Right ventricle myocardium inferior (tissue), 1 donor: ENCODE measurements at places on chromosomes 16 and 17. TPM values are rescaled to one million over a fixed set of nuclear protein-coding genes. Genes with fewer than 3 reads are reported as not detected.

The TBC1D28 gene
- total RNA-seq: not detected

DNA sequence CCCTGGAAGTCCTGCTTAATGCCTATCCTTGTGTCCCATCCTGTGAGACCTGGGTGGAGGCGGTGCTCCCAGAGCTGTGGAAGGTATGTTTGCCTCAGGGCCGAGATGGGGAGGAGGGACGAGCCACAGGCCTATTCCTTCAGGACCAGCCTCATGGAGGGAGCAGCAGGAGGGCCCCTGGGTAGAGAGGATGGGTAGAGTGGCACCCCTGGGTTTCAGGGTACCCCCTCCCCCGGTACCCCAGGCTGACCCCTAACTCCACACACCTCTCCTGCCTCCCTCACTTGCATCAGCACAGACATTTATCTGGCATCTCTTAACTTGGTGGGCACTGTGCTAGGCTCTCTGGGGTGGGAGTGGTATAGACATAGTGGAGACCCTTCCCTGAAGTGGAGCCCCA lies 7.1 kb downstream of the ASB16 start:
- no peak for DNase-seq

DNA sequence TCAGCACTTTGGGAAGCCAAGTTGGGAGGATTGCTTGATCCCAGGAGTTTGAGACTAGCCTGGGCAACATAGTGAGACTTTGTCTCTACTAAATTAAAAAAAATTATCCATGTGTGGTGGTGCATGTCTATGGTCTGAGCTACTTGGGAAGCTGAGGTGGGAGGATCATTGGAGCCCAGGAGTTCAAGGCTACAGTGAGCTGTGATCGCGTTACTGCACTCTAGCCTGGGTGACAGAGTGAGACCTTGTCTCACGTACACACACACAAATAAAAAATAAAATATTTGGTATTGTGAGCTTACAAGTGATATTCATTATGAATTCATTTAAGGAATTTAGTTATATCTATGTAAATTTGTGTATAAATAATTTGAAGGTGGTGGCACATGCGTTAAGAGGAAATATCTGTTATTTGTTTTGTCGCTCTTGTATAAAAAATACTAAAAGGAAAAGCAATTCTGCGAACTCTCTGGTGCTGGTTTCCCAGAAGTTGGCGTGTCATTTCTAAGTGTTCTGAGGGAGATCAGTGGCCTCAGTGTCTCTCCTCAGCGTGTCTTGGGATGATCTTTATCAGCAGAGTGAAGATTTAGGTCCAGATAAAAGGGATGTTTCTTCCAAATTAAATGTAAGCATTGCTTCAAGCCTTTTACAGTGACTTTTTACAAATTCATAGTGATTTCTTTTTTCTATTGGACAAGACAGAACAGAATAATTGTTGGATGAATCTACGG lies 187.6 kb downstream of the FTO start:
- DNase-seq: no peak

DNA sequence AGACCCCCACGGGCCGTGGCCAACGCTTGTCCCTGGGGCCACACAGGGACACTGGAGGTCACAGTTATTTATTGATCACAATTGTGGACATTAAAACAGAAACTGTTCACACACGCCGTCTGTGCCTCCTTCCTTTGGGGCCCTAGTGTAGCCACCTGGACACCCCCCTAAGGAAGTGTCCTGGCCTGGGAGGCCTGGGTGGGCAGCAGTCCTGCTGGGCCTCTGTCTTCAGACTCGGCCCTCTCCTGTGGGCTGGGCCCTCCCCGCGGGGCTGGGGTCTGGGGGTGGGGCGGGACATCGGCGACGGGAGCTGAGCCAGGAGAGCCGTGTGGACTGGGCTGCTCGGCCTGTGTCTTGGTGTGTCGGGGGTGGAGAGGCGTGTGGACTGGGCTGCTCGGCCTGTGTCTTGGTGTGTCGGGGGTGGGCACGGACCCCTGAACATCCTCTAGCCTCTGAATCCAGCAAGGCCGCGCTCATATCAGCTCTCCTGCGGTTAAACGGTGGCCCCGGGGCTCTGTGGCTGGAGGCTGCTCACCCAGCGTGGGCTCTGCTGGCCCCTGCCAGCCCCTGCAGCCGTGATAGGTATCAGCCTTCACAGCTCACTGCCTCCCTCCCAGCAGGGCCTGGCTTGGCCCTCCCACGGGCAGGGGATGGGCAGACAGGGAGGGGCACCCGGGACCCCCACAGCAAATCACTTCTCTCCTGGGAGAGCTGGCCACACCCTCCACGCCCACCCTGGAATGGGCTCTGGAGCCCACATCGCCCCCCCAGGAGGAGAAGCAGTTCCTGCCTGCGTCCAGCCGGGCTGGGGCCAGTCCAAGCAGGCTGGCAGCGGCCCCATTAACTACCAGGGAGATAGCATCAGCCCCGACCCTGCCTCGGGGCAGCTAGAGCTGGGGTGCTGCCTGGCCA lies 1.1 kb upstream of the NHLRC4 start:
- DNase-seq: no peak

DNA sequence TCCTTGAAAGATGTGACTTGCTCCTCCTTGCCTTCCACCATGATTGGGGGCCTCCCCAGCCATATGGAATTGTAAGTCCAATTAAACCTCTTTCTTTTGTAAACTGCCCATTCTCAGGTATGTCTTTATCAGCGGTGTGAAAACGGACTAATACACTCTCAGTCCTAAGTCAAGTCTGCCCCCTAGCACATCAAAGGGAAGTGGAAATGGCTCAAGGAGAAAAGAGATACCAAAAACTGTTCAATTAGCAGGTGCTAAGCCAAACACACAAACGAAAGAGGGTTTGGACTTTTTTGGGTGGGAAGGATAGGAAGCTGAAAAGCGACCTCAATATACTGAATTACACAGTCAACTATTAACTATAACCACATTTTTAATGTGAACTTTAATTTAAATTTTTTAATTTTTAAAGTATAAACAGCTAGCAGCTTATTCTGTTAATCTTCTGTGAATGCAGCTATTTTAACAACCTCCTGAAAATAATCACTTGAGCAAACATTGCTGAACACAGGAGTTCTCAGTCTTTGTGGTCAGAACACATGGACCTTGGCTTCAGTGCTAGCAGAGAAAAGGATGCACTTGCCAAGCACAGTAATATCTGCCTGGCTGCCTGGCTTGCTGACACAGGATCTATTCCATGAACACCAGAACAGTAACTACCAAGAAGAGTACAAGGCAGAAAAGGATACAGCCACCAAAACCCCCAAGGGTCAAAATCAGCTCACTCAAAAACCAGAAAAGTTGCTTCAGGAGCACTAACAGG lies 10.9 kb downstream of the ZNF18 start:
- no peak for DNase-seq

- DNase-seq: no peak
Measured at GRCh38 chr16:14050291-14051027, 20.7 kb upstream of the MRTFB start.

The DOK4 gene
- total RNA-seq: 8.4 TPM

The ADGRG3 gene
- 0.87 TPM for total RNA-seq

GRCh38 chr17:1179818-1180742 lies at the start of gene ABR:
Gene ABR (minus strand): TSS chr17:1179981. CDS start chr17:1179727, 254 bp downstream.
- peak; percentile 74 for DNase-seq

DNA sequence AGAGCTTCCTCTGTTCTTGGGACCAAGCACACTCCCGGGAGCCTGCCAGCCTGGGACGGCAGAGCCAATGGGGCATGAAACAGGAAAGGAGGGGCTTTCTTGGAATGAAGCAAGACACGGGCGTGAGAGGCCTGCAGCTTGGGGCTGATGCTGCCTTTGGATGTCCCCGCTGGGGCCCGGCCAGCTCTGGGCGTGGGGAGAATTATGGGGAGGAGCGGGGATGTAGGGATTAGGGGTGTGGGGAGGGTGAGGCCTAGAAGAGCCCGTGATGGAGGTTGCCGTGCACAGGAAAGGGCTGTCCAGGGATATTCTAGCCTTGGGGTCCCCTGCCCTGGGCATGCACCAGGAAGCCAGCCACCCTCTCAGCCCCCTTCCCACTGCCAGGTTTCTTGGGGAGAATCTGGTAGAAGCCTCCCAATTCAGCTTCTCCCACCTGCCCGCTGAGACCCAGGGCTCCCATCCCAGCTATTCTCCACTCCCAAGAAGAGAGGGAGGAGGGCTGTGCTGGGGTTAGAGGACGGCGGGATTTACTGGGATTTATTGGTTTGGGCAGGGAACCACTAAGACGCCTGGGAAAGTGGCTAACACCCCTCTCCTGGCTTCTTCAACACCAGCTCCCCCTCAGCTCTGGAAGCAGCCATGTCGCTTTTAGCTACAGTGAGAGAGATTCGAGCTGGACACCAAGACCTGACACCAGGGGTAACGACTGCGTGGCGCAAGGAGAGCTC lies 20.0 kb upstream of the NXPH3 start:
- peak; percentile 56 for DNase-seq

DNA sequence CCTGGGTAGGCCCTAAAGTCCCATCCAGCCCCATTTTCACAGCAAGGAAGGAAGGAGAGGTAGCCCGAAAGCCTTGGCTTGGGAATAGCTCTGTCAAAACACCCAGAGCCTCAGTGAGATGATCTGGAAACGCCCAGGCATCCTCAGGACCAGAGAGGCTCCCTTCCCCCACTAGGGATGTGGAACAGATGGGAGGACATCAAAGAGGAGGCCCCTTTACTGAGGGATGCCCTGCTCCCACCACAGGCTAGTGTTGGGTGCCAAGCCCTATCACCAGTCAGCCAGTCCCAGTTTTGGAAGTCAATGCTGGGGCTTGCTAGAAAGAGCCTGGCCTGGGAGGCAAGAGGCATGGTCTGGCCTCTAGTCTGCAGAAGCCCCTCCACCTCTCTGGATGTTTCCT lies 4.7 kb downstream of the TPPP3 start:
- DNase-seq: no peak

DNA sequence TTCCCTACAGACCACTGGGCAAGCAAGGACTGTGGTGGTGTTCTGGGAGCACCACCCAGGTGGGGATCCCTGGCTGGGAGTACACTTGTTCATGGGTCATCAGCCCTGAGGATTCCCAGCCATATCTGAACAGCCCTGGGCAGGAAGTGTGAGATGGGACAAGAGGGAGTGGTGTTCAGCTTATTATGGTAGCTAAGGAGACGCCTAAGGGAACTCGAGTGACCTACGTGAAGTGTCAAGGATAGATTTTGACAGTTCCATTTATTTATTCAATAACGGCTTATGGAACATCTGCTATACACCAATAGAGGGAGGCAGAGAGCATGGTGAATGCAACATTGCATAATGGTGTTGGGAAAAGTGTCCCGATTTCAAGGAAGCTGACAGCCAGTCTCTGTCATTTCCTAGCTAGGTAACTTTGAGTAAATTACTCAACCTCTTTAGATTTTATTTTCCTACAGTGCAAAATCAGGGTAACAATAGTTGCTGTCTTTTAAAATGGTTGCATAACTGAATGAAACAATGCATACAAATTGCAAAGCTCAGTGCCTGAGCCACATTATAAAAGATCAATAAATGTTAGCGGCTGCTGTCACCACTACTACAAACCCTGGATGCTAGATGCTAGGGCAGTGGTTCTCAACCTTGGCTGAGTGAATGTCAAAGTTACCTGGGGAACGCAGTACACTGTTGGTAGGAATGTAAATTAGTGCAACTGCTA lies 534.1 kb downstream of the GRIN2A start:
- DNase-seq: no peak

- peak; percentile 99 for DNase-seq
Measured at GRCh38 chr16:83807710-83808572, at the start of gene HSBP1. Gene HSBP1 (plus strand): TSS chr16:83807978. CDS start chr16:83808077, 99 bp downstream.

- DNase-seq: no peak
Measured at GRCh38 chr17:6259899-6260298, 175.0 kb downstream of the AIPL1 start.

DNA sequence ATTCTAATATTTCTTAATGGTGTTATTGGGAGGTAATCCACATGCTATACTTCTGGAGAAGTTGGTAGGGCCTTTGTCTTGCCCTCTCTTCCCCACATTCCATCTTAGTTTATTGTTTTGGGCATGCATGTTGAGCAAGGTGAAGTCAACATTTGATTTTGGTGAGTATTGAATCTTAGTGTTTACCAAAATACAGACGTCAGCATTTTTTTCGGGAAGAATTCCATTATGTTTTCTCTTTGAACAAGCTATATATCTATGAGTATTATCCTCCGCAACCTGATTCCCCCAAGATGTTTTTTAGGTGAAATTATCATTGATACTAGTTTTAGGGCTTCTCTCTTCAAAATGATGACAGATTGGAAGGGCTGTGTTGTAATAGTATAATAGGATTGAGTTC lies 47.4 kb upstream of the SHISA9 start:
- DNase-seq: no peak

The HOXB4 gene
- total RNA-seq: 0.38 TPM

- DNase-seq: no peak
Measured at GRCh38 chr17:40349477-40349894, 15.1 kb downstream of the GJD3 start.

- DNase-seq: no peak
Measured at GRCh38 chr17:48429156-48429555, 858 bp downstream of the SKAP1 start.

GRCh38 chr16:22961206-22961605 lies 147.2 kb downstream of the HS3ST2 start:
- DNase-seq: no peak

GRCh38 chr17:27566671-27567562 lies 64.1 kb upstream of the LGALS9 start:
- DNase-seq: no peak

DNA sequence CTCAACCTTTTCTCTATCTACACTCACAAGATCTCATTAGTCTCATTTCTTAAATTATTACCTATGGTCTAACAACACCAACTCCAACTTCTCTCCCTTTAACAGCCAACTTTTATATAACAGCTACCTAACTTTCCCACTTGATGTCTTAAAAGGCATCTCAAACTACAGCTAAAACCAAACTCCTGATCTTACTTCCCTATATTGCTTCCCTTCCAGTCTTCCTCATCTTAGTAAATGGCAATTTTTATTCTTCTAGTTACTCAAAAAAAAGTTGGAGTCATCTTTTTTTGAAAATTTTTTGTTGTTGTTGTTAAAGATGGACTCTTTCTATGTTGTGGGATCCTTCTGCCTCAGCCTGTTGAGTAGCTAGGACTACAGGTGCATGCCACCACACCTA lies 15.3 kb downstream of the SRR start:
- DNase-seq: no peak

DNA sequence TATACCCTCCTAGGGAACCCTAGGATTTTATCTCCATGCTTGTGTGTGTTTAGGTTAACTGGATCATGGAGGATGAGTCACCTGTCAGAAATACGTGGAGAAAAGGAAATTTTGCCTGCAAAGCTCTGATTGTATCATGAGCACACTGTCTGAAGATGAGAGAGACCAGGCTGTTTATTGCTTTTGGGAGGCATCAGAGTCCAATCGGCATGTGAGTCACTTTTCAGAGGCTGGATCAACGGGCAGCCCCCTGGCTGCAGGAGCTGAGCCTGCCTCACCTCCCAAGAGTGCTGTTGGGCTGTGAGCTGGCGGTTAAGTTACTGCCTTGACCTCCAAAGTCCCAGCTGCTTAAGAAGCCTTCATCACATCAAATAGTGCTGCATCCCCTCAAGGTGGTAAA lies 41.5 kb upstream of the MED9 start:
- DNase-seq: no peak

GRCh38 chr16:11621539-11621919 lies 34.8 kb upstream of the LITAF start:
- no peak for DNase-seq
